ENCODE measurements at places on chromosomes 6 and 20. TPM values are rescaled to one million over a fixed set of nuclear protein-coding genes. Genes with fewer than 3 reads are reported as not detected.

GRCh38 chr20:53814060-53814459, 220.4 kb upstream of the ZNF217 start:
- no peaks in the 10 kb centered on the region for H3K27me3 ChIP-seq
- no peak overlapping the region for H3K4me3 ChIP-seq
- no peaks in the 10 kb centered on the region for H3K36me3 ChIP-seq
- DNase-seq, result no peak
- H3K4me1 ChIP-seq, result peaks cover 7% of the 10 kb centered on the region

GRCh38 chr20:50558483-50558925, 48.3 kb downstream of the PTPN1 start:
- no peak overlapping the region for H3K4me3 ChIP-seq
- no peak for DNase-seq
- no peaks in the 10 kb centered on the region for H3K27me3 ChIP-seq

- no peaks in the 10 kb centered on the region for H3K4me1 ChIP-seq
- no peak for DNase-seq
- H3K27ac ChIP-seq, result peak overlapping the region; percentile 62
- no peak overlapping the region for H3K4me3 ChIP-seq
Observed at GRCh38 chr6:151425561-151425960, 26.4 kb downstream of the RMND1 start.

DNA sequence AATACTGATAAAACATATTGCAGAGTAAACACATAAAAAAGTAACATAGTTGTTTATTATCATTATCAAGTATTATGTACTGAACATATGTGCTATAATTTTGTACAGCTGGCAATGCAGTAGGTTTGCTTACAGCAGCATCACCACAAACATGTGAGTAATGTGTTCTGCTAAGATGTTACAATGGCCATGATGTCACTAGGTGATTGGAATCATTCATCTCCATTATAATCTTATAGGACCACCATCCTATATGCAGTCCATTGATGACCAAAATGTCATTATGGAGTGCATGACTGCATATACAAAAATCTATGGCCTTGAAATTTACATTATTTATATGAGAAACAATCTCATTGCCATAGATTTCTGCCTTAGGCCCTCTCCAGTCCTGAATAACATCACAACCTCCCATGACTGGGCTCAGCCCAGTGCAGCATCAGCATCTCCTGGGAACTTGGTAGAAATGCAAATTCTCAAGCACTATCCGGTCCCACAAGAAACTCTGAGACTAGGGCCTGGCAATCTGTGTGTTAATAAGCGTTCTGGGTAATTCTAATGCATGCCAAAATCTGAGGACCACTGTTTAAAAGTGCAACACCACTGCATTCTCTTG, 352.0 kb upstream of the MARCKS start:
- H3K27ac ChIP-seq, result no peak overlapping the region
- H3K27me3 ChIP-seq, result no peaks in the 10 kb centered on the region
- DNase-seq, result no peak

GRCh38 chr20:4014031-4014474, 1.3 kb downstream of the RNF24 start:
- H3K27ac ChIP-seq, result no peak overlapping the region
- H3K27me3 ChIP-seq, result no peaks in the 10 kb centered on the region
- H3K4me3 ChIP-seq, result peak overlapping the region; percentile 89
- no peak for DNase-seq
- peaks cover 34% of the 10 kb centered on the region for H3K4me1 ChIP-seq
- H3K36me3 ChIP-seq, result peaks cover 8% of the 10 kb centered on the region

DNA sequence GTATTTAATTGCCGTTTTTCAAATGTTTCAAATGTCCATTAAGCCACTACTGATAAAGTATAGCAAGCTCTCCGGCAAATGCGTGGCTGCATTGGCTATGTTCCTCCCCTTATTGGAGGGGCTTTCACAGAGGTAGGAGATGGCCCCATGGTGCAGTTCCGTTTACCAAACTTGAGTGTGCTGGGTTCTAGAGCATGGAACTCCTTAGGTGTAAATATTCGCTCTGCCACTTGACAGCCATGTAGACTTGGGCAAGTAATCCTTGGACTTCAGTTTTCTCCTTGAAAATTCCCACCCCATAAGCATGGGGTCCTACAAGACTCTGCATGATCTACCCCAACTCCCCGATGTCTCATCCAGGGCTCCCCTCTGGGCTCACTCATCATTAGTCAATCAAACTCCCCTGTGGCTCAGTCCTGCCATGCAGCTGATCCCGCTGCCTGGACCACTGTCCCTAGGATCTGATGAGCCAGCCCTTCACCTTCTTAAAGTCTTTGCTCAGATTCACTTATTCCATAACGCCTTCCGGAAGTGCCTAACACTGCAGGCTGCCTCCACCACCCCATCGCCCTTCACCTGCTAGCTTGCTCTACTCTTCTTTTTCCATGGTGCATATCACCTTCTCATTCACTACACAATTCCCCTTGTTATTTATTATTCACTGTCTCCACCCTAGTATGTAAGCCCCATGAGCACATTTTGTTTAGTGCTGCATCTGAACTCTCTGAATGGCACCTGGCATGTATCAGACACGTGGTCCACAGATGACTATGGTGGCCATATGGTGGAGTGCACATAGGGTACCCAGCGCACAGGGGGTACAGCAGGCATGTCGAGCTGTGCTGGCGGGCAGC, 18.8 kb downstream of the PRR18 start:
- H3K4me3 ChIP-seq, result no peak overlapping the region
- peaks cover 32% of the 10 kb centered on the region for H3K27me3 ChIP-seq
- no peaks in the 10 kb centered on the region for H3K36me3 ChIP-seq

GRCh38 chr6:126873351-126873750, 245.1 kb upstream of the RSPO3 start:
- H3K27ac ChIP-seq, result no peak overlapping the region
- H3K4me1 ChIP-seq, result no peaks in the 10 kb centered on the region
- H3K27me3 ChIP-seq, result peaks cover 22% of the 10 kb centered on the region
- DNase-seq, result no peak
- H3K36me3 ChIP-seq, result no peaks in the 10 kb centered on the region

DNA sequence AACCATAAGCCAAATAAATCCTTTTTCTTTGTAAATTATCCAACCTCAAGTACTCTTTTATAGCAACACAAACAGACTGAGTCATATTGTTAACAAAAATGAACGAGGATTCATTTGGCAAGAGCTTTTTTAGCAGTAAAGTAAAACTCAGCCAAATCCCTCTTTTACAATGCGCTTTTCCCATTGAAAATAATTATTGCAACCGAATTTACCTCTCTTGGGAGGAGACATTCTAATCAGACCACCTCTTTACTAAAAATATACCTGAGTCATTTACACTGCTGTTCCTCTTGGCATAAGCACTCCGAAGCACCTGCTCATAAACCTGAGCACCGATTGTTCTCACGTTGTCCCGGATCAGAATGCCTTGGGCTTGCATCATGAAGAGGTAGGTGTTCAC, 57.4 kb downstream of the B4GALT5 start:
- no peak overlapping the region for H3K27ac ChIP-seq
- H3K4me3 ChIP-seq, result no peak overlapping the region
- H3K36me3 ChIP-seq, result peaks cover 16% of the 10 kb centered on the region
- no peaks in the 10 kb centered on the region for H3K27me3 ChIP-seq
- DNase-seq, result no peak

DNA sequence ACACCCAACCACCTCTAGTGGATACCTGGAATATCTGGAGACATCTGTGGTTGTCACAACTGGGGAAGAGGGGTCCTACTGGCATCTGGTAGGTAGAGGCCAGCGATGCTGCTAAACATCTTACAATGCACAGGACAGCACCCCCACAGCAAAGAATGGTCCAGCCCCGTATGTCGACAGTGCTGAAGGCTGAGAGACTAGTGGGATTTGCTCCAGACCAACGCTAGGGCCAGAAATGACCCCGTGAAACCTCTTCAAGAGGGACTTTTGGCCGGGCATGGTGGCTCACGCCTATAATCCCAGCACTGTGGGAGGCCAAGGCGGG, 7.2 kb downstream of the PREX1 start:
- H3K27ac ChIP-seq, result no peak overlapping the region
- H3K36me3 ChIP-seq, result peaks cover 2% of the 10 kb centered on the region
- DNase-seq, result no peak
- no peak overlapping the region for H3K4me3 ChIP-seq
- H3K4me1 ChIP-seq, result peaks cover 62% of the 10 kb centered on the region

- H3K4me3 ChIP-seq, result no peak overlapping the region
- peaks cover 24% of the 10 kb centered on the region for H3K4me1 ChIP-seq
- no peak overlapping the region for H3K27ac ChIP-seq
- no peaks in the 10 kb centered on the region for H3K27me3 ChIP-seq
- peaks cover 2% of the 10 kb centered on the region for H3K36me3 ChIP-seq
- DNase-seq, result no peak
Observed at GRCh38 chr20:5150226-5151076, 23.6 kb downstream of the CDS2 start.

The NRN1 gene
- total RNA-seq, result 1.5 TPM

The PPP1R3G gene
- total RNA-seq, result 0.07 TPM

The FAM110A gene
- 16.8 TPM for total RNA-seq

The CD40 gene
- 4.2 TPM for total RNA-seq

The FAM209A gene
- 0.50 TPM for total RNA-seq

The CTCFL gene
- total RNA-seq, result 0.14 TPM

The KCTD20 gene
- total RNA-seq, result 52.5 TPM

The GSTA3 gene
- not detected for total RNA-seq
